ENCODE measurements at places on chromosomes 3 and 15. TPM values are rescaled to one million over a fixed set of nuclear protein-coding genes. Genes with fewer than 3 reads are reported as not detected.
A peak's percentile ranks its signal among the peaks of the same experiment; 100 is the strongest.

GRCh38 chr15:92810418-92811138, 89.5 kb upstream of the CHD2 start:
- H3K27me3 ChIP-seq: peaks cover 10% of the 10 kb centered on the region
- peak overlapping the region; percentile 95 for H3K4me3 ChIP-seq
- no peak for DNase-seq
- peaks cover 4% of the 10 kb centered on the region for H3K36me3 ChIP-seq
- peak overlapping the region; percentile 93 for H3K27ac ChIP-seq

DNA sequence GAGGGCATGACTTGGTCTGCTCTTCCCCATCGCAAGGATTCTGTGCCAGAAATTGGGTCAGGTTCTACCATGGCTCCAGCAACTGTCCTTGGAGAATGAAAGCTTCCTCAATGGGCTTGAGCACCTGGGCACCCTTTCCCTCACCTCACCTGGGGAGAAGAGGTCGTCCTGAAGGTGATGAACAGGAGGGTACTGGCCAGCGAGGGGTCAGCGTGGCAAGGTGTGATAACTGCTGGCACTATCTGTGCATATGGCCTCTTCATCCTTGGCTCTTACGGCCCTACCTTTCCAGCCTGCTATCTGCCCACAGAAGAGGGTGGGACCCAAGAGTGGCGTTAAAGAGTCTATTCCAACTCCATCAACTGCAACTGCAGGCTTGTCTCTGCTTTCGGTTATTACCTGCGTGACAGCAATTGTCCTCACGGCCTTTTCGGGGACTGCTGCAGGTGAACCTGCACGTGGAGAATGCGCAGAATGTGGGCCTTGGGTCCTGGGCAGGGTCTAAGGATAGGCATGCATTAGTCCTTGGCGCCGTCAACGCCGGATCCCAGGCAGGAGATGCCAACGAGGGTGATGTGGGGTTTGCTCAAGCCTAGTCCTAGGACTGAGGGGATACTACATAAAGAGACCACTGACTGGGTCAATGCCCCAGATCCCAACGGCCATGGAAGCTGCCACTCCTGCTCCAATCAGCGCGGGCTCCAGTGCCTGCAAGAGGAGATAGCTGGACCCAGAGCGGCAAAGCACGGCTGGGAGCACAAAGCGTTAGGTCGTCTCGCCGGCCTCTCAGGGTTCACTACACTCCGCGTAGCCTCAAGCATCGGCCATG, 625 bp upstream of the RBM15B start:
- peak overlapping the region; percentile 81 for H3K27ac ChIP-seq
- peaks cover 5% of the 10 kb centered on the region for H3K36me3 ChIP-seq
- peaks cover 64% of the 10 kb centered on the region for H3K4me1 ChIP-seq

Gene SERPINI2
- not detected for polyA plus RNA-seq

- H3K4me1 ChIP-seq: no peaks in the 10 kb centered on the region
- H3K27me3 ChIP-seq: peaks cover 9% of the 10 kb centered on the region
- no peak overlapping the region for H3K27ac ChIP-seq
- no peaks in the 10 kb centered on the region for H3K36me3 ChIP-seq
- no peak overlapping the region for H3K4me3 ChIP-seq
These were observed 13.7 kb upstream of the U2SURP start for GRCh38 chr3:142987707-142988106.

Gene C2CD4A
- polyA plus RNA-seq: not detected

DNA sequence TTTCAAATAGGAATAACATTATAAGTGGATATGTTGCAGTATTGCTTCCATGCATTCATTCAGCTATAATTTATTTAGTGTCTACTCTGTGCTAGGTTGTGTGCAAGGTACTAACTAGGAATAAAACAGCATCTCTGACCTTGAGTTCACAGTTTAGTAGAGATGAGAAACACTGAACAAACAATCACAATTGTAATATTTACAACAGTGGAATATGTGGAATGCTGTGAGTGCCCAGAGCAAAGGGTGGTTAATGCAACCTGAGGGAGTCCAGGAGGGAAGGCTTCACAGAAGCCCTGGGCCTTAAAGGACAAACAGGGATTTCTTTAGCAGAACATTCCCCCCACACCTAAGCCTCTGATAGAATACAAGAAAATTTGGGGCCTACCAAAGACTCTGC, 13.3 kb downstream of the SFMBT1 start:
- peaks cover 26% of the 10 kb centered on the region for H3K4me1 ChIP-seq
- H3K27me3 ChIP-seq: no peaks in the 10 kb centered on the region
- no peak overlapping the region for H3K4me3 ChIP-seq
- H3K36me3 ChIP-seq: no peaks in the 10 kb centered on the region
- H3K27ac ChIP-seq: no peak overlapping the region
- no peak for DNase-seq

Gene XCR1
- polyA plus RNA-seq: 0.04 TPM

DNA sequence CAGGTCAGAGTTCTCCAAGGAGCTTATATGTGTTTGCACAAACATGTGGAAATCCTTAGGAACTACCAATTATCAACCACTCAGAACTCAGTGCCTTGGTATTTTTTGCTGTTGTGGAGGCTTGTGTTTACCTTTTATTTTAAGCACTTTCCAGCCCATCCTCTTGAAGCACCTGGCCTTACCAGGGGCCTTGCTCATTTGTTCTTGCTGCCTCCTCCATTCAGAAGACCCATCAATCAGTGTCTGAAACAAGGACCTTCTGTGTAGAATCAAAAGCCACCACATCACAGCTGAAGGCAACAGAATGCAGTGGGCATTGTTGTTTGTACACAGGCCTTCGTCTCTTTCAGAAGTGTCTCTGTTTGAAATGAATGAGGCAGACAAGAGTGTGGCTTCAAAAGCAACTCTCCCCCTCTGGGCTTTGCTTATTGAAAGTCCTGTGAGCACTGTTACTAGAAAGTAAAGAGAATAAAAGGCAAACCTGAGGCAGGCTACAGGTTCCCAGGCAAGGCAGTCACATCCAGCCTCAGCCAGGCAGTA, 24.5 kb upstream of the LIPC start:
- DNase-seq: no peak
- peaks cover 12% of the 10 kb centered on the region for H3K4me1 ChIP-seq
- H3K4me3 ChIP-seq: no peak overlapping the region
- no peaks in the 10 kb centered on the region for H3K27me3 ChIP-seq

- H3K27me3 ChIP-seq: no peaks in the 10 kb centered on the region
- H3K4me1 ChIP-seq: peaks cover 5% of the 10 kb centered on the region
- no peak overlapping the region for H3K4me3 ChIP-seq
These were observed 34.5 kb downstream of the UMPS start for GRCh38 chr3:124764746-124765145.

Gene NEDD4
- polyA plus RNA-seq: 5.1 TPM

Gene ATP8B4
- 10.8 TPM for polyA plus RNA-seq

DNA sequence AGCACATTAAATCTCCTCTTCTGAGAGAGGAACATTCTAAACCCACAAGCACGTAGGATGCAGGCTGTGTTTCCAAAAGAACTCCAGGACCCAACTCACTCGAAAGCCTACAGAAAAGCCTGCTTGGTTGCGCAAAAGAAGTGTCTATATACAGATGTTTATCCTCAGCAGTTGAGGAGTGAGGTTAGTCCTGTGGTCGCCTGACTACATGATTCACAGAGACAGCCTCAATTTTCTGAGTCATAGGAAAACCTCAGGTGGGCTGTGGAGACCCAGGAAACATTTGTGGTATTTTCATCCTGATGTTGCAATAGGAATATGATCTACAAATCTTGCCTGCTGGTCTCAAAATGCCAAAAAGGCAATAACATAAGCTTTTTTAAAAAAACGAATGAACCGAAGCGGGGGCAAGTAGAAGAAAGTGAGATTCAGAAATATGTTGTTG, 183.8 kb upstream of the THRB start:
- H3K4me1 ChIP-seq: peaks cover 21% of the 10 kb centered on the region
- no peaks in the 10 kb centered on the region for H3K36me3 ChIP-seq
- H3K27me3 ChIP-seq: peaks cover 19% of the 10 kb centered on the region
- H3K4me3 ChIP-seq: peak overlapping the region; percentile 77

DNA sequence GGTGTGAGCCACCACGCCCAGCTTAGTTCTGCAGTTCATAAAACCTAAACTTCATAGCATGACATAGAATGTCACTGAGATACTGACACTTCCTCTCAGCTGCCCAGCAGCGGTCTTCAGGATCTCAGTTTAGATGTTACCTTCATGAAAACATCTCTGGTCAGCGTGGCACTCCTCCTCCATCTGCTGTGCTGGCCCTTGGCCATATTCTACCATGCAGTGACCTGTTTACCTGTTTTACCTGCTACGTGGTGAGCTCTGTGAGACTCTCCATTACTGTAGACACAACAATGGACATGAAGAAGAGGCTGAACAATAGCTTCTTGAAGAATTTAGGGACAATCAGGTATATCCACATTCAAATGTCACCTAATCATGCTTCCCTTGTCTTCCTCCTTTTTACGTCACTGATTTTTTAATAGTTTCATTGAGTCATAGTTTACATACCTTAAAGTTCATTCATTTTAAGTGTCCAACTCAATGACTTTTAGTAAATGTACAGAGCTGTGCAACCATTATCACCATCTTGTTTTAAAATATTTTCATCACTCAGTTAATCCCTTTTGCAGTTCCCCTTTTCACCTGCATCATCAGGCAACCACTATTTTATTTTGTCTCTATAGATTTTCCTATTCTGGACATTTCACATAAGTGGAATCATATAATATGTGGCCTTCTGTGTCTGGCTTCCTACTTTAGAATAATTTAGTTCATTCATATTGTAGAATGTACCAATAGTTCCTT, 32.2 kb upstream of the PTPN23 start:
- H3K27me3 ChIP-seq: no peaks in the 10 kb centered on the region
- DNase-seq: no peak
- H3K36me3 ChIP-seq: peaks cover 22% of the 10 kb centered on the region
- no peak overlapping the region for H3K4me3 ChIP-seq
- peaks cover 1% of the 10 kb centered on the region for H3K4me1 ChIP-seq

Gene RTP3
- polyA plus RNA-seq: not detected

DNA sequence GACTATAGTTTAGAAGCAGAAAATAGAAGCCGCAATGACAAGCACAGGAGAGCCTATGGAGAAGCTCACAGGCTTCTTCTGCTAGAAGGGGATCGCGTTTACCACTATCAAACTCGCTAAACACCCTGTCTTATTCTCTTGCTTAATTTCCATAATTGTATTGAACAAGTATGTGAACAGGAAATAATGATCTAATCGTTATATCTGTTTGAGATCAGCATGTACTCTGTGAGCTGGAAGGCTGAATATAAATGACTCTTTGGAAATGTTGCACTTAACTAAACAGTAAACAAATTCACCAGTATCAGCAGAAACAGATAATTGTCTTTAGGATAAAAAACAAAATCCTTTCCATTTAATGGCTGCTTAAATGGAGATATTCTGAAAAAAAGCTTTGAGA, 15.0 kb downstream of the NEK10 start:
- peaks cover 33% of the 10 kb centered on the region for H3K4me1 ChIP-seq
- H3K4me3 ChIP-seq: no peak overlapping the region
- no peak overlapping the region for H3K27ac ChIP-seq

GRCh38 chr15:89533861-89534544, 37.6 kb upstream of the RHCG start:
- no peaks in the 10 kb centered on the region for H3K36me3 ChIP-seq
- no peak overlapping the region for H3K4me3 ChIP-seq
- H3K27me3 ChIP-seq: peaks cover 10% of the 10 kb centered on the region
- DNase-seq: no peak
- H3K27ac ChIP-seq: no peak overlapping the region

DNA sequence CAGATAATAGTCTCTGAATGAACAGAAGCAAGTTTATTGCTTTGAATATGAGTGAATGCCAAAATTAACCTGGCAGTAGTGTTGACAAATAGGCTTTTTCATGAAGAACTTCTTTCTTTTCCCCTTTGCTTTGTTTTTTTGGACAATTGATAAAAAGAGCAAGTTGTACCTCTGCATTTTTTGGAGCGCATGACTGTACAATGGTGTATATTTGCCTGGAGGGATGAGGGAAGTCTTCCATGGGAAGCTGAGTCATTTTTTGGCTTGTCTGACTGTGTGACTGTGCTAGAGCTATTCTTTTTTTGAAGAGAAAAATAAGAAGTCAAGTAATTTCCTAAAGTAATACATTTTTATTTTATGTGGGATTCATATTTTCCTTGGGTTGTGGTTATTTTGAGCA, 186.9 kb downstream of the KLHL25 start:
- H3K4me1 ChIP-seq: peaks cover 28% of the 10 kb centered on the region
- peaks cover 18% of the 10 kb centered on the region for H3K36me3 ChIP-seq
- peaks cover 4% of the 10 kb centered on the region for H3K27me3 ChIP-seq

All from immature natural killer cell (primary cell).